Neural progenitor cell (in vitro differentiated cells): ENCODE measurements at places on chromosomes 4 and X.

DNA sequence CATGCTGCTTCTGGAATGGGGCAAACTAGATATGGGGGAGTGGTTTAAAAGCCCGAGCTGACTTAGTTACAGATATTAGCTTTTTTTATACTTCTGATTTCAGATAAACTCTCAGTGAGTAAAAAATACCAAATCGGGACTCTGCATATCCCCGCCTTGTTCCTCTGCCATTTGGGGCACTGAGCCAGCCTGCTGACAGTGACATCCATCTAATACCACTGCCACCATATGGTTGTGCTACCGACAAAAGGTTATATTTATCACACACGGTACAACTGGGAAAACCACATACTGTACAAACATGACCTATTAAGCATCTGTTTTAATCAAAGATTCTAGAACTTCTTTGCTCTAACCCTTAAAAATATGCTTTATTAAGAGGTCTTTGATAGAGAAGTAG is 78.7 kb downstream of the GALNT7 start:
- no peak for DNase-seq

GRCh38 chrX:135484641-135485289 is 35.7 kb upstream of the INTS6L start:
- peak; percentile 31 for DNase-seq

DNA sequence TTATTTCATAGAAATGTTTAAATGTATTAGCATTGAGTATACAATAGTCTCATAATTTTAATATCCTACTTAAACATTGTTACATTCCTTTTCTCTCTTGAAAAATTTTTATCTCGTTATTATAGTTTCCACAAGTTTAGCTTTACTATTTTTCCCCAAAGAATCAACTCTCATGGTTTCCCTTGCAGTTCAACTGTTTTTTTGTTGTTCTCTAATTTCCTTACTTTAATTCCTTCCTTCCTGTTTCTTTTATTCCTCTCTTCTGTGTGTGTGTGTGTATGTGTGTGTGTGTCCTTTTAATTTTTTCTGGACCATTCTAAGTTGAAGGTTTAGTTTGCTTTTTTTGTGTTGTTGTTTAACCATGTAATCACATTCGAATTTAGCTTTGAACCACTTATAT is 171.1 kb downstream of the GASK1B start:
- no peak for DNase-seq

DNA sequence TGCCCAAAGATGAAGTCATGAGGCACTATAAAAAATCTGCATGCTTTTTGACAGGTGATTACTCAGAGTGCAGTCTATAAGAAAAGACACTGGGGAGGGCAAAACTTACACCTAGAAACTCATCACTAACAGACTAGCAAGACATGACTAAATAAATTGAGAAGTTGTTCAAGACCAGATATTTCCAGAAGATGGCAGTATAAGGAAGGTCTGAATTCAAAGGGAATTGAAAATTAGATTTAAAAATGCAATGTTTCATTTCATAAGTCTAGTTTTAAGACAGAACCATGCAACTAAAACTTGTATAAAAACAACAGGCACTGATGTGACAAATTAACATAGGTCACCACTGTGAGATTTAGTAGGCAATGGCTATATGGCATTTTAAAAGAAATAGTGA is 232.5 kb upstream of the POF1B start:
- no peak for DNase-seq

GRCh38 chr4:53055716-53056403 is 193.7 kb downstream of the RASL11B start:
- no peak for DNase-seq

GRCh38 chr4:124807421-124807820 is 94.9 kb upstream of the ANKRD50 start:
- DNase-seq: no peak

DNA sequence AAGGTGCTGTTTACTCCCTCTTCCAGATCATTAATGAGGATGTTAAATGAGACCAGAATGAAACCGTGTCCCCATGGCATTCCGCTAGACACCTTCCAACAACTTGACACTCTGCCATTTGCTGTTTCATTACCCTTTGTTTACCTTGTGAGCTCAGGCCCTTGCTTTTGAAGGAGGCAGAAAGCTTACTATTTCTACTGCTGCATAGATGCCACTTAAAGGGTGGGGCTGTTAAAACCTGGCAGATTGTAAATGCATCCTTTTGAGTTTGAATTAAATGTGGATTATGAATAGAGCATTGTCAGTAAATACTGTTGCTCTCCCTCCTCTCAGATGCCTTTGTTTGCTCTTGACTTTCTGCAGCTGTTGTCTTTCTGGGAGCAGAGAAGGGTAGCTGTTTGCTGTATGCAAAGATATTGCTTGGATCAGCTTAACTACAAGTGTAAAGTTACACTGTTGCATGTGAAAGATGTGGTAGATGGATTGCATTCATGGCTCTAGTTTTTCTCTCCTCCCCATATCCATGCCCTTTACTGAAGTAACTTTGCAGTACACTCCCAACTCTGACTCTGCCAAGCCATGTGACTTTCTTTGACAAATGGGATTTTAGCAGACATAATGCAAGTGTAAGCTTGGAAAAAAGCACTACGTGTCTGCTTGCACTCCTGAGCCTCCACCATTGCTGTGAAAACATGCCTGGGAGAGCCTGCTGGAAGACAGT is 75.0 kb upstream of the DHX15 start:
- DNase-seq: no peak

GRCh38 chr4:177484613-177485021 is 42.4 kb upstream of the AGA start:
- DNase-seq: no peak

DNA sequence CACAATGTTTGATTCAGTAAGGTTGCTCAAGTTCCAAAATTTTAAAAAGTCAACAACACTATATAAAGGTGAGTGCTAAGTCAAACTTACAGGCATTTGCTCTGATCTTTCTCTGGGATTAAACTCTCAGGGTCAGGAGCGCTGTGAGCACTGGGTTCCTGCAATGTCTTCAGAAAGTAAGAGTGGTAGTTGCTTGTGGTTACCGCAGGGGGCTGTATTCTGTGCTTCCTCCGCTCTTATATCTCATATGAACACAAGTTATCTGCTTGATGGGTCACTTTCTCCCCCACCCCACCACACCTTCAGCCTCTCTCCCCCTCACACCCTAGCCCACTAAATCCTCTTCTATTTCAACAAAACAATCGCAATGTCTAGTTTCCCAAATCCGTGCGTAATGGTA is 116.4 kb upstream of the IGSF1 start:
- peak; percentile 17 for DNase-seq

DNA sequence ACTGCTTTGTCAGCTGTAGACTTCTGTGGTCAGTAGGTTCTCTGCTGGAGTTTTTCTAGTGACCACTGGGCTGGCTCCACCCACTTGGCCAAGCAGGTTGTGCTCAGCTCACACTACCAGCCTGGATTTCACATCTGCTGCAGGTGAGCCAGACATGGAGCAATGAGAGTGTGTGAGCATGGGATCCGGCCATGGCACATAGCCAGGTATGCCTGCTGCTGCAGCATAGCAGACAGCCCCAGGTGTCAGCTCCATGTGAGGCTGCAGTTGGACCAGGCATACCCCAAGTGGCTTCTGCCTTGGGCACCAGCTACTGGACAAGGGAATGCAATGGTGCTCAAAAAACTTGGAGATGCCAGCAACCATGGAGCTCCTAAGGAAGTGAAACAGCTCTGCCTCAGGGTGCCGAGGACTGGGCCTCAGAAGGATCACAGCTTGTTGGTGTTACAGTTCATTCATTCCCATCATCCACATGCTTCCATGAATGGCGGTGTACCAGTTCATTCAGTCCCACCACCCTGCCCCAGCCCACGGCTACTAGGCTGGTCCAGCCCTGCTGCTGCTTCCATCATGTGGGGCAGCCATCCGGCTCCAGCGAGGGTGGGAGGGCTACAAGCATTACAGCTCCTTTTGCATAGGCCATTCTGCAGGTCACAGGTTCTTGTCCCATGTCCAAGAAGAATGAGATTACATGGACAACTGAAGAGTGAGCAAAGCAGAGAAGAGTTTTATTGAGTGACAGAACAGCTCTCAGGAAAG is 389.1 kb upstream of the PCDH7 start:
- DNase-seq: no peak

DNA sequence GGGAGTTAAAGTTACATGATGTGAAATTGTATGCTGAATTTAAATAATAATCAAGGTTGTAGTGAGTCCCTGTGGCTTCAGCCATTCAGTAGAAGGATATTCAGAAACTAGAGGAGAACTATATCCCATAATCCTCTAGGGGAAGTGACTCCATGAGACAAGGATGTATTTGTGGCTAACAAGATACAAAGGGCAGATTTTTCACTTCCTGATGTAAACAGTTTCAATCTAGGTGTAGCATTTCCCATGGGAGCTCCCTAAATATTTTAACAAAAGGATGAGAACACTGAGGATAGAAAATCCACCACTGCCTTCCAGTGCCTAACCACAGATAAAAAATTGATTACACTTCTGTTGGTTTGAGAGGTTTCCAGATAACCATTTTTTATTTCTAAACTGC is 435.4 kb upstream of the TENM3 start:
- no peak for DNase-seq

- no peak for DNase-seq
These were observed 21.3 kb downstream of the WFS1 start for GRCh38 chr4:6290769-6291547.

GRCh38 chr4:183146478-183146877 is 47.4 kb downstream of the WWC2 start:
- no peak for DNase-seq
